ENCODE measurements at places on chromosomes 6 and 20.
A peak's percentile ranks its signal among the peaks of the same experiment; 100 is the strongest.

DNA sequence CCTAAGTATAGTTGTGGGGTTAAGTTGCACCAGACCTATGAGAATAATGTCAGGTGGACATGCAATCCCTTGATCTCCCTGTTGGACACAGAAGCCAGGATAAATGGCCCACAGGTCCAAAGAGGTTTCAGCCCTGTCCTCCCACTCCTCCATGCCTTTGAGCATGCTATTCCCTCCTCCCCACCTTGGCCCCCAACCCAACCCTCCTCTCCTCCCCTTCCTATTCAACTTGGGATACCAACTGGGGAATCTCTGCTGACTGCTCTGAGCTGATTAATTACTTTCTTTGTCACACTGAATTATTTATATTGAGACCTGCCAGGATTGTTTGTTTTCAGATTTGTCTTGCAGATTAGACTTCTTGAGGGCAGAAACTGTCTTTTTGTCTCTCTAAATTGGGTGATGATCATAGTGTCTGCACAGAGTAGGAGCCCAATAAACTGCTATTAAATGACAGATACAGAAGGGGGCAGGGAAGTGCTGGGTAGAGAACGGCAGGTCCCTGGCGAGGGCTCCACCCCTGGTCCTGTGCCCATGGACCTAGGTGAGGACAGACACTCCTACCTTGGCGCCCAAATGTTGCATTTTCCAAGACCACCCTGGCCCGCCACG is 120.9 kb downstream of the UNC5CL start:
- no peak for DNase-seq

GRCh38 chr20:63602321-63602720 is 24.6 kb downstream of the GMEB2 start:
- DNase-seq: no peak

GRCh38 chr6:105994118-105994590 is 92.0 kb upstream of the PRDM1 start:
- no peak for DNase-seq

DNA sequence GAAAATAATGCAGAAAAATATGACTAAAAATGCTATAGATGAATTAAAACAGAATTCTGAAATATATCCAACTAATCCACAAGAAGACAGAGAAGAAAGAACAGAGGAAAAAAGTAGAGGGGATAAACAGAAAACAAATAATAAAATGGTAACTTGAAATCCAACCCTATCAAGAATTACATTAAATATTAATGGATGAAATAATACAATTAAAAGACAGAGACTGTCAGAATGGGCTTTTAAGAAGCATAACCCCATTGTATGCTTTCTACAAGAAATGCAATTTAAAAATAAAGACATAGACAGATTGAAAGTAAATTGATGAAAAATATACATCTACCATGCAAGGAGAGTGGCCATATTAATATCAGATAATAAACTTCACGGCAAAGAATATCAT is 15.4 kb downstream of the NHLRC1 start:
- no peak for DNase-seq

DNA sequence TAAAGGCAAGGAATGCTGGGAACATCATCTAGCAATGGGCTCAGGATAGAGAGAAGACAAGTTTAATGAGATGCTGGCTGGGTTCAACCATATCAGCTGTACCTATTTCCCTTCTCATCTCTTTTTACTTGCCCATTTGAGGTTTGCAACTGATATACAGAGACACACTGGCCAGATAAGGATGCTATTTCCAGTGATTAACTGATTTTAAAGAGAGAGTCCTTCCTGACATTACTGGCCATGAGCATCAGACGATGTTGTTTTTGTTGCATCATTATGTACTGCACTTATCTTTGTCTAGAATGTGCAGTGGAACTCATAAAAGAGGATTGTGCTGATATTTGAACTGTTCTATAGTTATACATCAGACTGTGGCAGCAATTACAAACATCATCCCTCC is 252.7 kb downstream of the BTBD3 start:
- no peak for DNase-seq

DNA sequence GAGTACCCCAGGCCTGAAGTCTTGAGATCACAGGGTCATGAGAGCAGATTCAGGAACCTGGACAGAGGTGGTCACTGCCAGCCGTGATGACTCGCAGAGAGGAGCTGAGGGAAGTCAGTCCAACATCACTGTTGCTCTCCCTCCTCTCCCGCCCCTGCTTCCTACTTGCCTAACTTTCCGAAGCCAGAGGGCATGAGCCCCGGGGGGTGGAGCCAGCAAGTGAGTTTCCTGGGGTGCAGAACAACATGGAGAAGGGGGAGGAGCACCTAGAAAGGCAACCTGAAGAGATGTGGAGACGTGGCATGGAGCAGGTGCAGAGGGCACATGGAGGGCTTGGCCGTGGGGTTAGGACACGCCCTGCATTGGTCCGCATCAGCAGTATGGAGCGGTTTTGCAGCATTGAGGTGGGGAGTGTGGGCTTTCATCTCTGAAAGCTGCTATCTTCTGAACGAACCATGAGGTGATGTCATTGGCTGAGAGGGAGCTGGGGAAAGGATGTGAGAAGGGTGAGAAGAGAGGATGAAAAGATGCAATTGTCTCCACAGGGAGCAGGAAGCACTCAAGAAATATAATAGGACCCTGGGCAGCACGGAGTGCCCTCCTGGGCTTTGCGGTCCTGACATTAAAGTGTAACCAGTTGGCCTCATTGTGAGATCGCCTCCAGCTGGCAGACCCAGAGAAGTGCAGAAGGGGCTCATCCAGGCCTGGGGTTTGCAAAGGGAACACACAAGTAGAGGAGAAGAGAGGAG is 25.0 kb downstream of the GDAP1L1 start:
- peak; percentile 19 for DNase-seq
